ENCODE measurements at places on chromosomes 7 and 10.
A peak's percentile ranks its signal among the peaks of the same experiment; 100 is the strongest.

- no peak for DNase-seq
Observed at GRCh38 chr10:60042262-60042661, 135.9 kb upstream of the CCDC6 start.

DNA sequence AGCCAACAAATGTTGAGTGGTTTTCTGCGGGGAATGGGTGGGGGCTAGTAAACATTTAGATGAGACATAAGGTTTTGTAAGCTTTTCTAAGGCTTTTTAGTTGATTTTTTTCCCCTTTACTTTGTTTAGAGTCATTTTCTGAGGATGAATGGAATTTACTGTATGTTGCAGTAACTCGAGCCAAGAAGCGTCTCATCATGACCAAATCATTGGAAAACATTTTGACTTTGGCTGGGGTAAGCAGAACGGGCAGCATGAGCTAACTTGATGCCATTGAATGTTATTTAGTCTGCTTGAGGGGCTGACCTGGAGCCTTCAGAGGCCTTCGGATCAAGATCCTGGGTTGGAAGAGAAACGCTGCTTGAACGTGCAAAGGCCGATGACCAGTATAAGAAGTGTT lies 37.3 kb downstream of the FBH1 start:
- no peak for DNase-seq

GRCh38 chr7:139203992-139204391 lies 27.0 kb upstream of the UBN2 start:
- no peak for DNase-seq

DNA sequence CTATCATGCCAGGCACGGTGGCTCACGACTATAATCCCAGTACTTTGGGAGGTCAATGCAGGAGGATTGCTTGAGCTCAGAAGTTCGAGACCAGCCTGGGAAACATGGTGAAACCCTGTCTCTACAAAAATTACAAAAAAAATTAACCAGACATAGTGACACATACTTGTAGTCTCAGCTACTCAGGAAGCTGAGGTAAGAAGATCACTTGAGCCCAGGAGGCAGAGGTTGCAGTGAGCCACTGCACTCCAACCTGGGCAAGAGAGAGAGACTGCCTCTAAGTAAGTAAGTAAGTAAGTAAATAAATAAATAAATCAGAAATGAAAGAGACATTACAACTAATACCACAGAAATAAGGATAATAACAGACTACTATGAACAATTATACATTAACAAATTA lies 36.2 kb downstream of the PDLIM1 start:
- no peak for DNase-seq

DNA sequence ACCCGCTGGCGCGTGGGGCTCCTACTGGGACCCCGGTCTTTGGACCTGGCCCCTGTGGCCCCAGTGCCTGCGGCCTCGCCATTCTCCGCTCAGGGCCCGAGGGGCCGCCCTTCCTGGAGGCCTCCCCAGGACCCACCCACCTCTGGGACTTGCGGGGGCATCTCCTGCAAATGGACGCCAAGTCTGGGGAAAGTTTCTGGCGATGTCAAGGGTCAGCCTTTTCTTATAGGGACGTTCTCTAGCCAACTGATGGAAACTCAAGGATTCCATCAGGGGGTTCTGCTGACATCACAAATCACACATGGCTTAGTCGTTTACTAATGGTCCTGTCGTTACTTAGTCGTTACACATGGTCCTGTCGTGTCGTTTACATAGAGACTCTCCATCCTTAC lies 57.7 kb upstream of the RHOBTB1 start:
- no peak for DNase-seq

DNA sequence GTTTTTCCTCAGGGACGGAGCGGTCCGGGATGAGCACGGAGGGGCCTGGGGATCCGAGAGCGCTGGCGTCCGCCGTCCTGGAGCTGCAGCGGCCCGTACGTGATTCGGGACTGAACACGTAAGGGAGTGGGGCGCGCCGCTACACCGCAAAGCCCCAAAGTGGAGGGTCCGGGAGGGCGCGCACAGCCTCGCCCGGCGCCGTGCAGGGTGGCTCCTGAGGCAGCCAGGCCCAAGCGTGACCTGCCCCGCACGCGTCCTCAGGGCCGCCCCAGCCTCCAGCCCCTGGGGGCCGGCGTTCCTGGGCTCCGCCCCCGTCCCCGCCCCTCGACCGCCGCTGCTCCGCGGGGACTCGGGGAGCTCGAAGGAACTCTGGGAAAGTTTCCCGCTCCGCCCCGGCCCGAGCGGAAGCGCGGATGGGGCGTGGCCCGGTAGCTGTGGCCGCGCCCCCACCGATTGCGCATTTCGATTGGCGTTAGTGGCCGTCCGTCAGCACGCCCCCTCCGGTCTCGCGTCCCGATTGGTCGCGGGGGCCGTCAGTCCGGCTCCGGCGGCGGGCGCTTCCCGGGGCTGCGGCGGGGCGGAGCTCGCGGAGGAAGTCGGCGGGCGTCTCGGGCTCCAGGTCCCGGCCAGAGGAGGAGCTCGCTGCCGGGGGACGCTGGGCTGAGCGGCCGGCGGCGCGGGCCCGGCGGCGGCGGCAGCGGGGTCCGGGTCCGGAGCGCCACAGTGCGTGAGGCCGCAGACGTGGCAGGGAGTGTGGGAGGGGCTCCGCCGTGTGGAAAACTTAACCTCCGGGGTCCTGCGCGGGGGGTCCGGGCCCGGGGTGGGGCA lies at the start of the genes ANKRD16 and FBH1:
TSS of gene ANKRD16 (minus strand) at position 270 of the 828 bp plus-strand sequence. CDS start 539 bp downstream, outside the sequence.
TSS of gene FBH1 (plus strand) at position 620 of the 828 bp plus-strand sequence. CDS start at position 723, 103 bp downstream.
- DNase-seq, result peak; percentile 99

GRCh38 chr7:94955807-94956206 lies 48.4 kb downstream of the PPP1R9A start:
- no peak for DNase-seq

DNA sequence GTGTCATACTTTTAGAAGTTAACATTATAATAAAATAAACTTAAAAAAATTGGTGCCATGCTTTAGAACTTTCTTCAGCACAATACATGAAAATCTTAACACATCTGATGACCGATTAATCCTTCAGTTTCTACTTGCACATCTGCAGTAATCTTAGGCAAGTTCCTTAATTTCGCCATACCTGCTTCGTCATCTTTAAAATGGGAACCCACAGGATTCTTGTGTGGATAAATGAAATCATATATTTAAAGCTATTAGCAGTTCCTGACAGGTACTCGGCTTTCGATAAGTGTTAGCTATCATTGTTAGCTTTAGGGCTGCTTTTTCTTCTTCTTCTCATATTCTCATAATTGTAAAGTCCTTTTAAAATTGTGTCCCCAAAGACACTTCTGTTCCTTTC lies 907 bp upstream of the VPS50 start:
- DNase-seq, result no peak

All from iPS-NIHi11 (cell line).